Activated T-cell treated with anti-CD3 and anti-CD28 coated beads for 48 hours (primary cell): ENCODE measurements at places on chromosomes 4 and X.

DNA sequence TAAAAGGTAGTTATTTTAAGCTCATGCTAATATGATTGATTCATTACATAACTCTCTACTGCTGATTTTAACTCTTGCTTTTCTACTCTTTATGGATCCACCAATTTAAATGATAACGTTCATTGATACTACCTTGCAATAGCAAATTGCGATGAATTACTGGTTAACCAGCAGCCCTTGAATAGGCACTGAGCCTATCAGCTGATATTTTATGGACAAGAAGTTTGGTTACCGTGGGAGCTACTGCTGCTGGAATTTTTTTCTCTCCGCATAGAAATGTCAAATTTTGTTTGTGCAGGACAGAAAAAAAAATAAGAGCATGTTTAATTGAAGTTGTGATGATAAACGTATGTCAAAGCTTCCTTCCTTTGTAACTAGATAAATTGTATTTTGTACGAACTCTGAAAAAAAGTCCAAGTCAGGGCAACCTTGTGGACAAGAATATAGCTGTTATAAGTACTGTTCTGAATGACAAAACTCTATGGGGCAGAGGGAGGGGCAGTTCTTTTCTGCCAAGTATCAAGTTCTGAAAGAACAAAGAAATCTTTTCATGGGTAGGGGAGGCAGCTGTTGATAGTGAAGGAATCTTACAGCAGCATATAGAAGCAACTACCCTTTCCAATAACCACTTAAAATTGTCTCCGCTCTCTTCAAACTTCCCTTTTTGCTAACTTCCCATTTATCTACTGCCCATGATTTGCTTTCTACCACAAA is 434.9 kb upstream of the PABPC4L start:
- DNase-seq = no peak

DNA sequence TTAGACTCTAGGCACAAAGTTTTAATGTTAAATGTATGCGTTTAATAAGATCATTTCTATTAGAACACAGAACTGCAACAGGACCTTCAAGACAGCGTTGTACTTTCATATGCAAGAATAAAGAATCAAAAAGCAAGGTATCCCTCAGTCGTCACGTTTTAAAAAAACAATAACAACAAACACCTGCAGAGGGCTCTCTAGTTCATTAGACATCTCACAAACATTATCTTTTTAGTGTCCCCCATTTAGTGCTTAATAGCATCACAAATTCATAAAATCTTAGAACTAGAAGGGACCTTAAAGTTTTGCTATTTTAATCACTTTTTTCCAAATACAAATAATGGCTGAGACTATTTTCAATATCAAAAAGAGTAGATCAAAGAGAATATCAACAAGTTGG is 236.6 kb downstream of the DCHS2 start:
- DNase-seq = no peak

- DNase-seq = no peak
Measured at GRCh38 chr4:37780444-37781130, 45.9 kb upstream of the PGM2 start.

- DNase-seq = no peak
Measured at GRCh38 chr4:103895876-103896465, 176.2 kb upstream of the TACR3 start.

- no peak for DNase-seq
Measured at GRCh38 chr4:42088386-42088785, 64.1 kb downstream of the BEND4 start.

DNA sequence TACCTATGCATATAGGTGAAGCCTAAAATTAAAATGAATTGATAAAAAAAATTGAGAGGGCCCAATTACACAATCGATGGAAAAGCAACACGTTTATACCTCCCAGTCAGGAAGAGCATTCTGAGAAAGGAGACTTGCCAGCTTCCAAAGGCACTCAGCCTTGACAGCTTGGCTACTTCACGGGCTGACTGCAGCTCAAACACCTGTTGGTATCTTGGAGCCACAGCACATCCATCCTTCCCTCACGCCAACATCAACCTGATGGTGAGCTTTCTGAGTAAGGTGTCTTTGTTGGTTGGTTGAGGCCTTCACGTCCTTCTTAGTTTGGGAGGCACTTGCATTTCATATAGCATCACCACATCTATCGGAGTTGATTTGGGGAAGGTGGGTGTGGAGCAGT is 598.9 kb upstream of the DIPK2B start:
- no peak for DNase-seq

- no peak for DNase-seq
Measured at GRCh38 chr4:113131621-113132020, 82.2 kb downstream of the ANK2 start.

DNA sequence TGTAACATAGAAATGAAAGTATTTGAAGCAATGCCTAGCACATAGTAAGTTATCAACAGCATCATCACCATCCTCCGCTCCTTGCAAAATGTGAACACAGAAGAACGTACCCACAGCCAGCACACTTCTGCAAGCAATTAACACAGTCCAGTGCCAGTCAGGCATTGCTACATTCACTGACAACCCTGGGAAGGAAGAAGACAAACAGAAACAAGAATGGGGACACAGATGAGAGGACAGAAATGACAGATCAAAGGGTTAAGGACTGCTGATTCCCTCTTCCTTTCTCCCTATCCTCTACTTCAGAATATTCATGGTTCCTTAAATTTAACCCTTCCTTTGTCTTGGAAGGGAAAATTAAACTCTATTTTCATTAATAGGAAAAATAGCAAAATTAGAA is 53.1 kb downstream of the CHM start:
- DNase-seq = no peak

DNA sequence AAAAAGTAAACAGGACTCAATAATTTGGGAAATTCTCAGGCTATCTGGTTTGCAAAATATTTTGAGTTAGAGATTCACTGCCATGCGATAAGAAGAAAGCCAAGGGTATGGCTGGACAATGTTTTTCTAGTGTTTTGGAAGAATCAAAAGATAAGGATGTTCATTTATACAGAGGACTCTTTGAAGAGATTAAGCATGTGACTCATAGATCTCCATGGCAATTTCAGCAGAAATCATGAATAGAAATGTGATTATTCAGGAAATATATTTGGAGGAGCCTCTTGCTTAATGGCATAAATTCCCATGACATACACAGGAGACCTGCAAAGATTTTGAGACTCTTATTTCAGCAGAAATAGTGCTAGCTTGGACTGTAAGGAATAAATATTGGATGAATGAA is 16.7 kb upstream of the FRAS1 start:
- no peak for DNase-seq

DNA sequence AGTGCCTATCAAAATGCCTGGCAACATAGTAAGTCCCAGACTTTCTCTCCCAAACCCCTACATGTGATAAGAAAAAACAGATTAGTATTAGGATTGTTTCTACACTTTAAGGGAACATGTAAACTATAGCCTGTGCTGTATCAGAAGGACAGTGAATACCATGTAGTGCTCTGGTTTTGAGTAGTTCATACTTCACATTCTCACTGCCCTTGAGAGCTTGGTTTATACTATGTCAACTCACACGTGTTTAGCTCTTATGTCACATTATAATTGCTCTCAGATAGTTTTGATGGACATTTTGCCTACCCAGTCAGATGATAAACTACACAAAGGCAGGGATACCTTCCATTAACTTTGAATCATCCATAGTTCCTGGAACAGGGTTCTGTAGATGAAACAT is 58.0 kb upstream of the PGRMC2 start:
- no peak for DNase-seq

- DNase-seq = no peak
Measured at GRCh38 chr4:103996064-103996463, 276.3 kb upstream of the TACR3 start.

DNA sequence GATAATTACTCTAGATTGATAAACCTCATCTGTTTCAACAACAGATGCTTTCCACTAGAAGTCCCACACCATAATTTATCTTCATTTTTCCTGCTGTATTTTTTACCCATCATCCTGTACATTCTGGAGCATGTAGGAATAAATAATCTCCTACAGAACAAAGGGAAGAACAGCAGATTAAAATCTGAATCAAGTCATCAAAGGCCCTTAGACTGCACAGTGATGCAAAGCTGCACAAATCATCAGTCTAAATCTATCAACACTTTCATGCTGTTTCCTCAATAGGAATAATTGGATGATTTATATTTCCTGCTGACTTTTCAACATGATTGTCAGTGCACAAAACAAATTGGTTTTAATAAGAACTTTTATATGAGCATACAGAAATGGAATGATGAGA is 1143.9 kb downstream of the STIM2 start:
- no peak for DNase-seq
